ENCODE measurements at places on chromosomes 6 and 20.
A peak's percentile ranks its signal among the peaks of the same experiment; 100 is the strongest.

DNA sequence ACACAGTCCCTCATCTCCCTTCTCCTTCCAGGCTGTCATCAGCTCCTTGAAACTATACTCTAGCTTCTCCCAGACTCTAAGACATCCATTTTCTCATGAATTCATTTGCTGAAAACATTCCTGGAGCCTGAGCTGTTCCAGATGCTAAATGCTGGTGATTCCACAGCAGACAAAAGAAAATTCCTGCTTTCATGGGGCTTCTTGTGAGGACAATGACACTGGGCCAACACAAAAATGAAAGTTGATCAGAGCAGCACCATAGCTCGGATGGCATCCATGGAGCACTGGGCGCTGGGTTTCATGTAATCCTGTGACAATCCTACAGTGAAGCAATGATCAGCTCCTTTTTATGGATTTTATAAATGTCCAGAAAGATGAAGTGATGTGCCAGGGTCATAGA, 47.4 kb upstream of the STX16 start:
- no peak for DNase-seq

- no peak for DNase-seq
Measured at GRCh38 chr20:55935448-55936208, 69.7 kb downstream of the CBLN4 start.

- DNase-seq: no peak
Measured at GRCh38 chr20:44701118-44701857, 13.9 kb upstream of the CCN5 start.

DNA sequence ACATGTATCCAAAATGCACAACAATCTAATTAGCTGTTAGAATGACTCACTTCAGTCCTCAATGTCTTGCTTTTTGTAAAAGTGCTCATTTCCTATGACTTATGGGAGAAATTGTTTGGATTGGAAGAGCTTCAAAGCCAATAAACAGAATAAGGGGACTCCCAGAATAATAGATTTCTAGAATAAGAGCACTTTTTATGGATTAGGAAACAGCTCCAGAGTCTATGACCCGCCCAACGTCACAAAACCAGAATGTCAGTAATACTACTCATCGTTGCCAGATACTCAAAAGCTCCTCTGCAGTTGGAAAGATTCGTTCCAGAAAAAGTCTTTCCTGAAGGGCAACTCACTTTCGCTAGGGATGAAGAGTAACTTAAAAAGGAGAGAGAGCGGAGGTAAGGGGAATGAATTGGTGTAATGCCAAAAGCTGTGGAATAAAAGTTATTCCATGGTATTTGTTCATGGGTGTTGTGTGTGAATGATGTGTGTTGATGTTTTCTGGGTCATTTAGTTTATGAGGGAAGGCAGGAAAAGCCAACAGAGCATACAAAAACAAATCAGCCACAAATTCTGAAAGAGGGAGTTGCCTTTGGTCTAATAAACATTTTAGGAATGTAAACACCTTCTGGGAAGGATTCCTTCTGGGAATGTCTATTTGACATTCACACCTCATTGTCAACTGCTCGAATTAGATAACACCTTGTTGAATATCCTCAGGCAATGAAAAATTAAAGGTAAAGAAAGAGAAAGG, 64.6 kb downstream of the SYNE1 start:
- DNase-seq: no peak

DNA sequence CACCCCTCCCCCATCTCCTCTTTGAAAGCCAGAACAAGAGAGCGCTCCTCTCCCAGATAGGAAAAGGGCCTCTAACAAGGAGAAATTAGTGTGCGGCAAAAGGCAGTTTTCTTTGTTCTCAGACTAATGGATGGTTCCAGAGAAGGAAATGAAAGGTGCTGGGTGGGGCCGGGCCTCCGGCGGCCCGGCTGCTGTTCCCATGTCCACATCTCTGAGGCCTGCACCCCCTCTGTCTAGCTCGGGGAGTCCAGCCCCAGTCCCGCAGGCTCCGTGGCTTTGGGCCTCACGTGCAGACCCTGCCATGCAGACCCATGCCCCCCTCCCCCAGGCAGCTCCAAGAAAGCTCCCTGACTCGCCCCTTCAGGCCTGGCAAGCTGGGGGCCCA, 35.8 kb upstream of the MRGBP start:
- DNase-seq: no peak

DNA sequence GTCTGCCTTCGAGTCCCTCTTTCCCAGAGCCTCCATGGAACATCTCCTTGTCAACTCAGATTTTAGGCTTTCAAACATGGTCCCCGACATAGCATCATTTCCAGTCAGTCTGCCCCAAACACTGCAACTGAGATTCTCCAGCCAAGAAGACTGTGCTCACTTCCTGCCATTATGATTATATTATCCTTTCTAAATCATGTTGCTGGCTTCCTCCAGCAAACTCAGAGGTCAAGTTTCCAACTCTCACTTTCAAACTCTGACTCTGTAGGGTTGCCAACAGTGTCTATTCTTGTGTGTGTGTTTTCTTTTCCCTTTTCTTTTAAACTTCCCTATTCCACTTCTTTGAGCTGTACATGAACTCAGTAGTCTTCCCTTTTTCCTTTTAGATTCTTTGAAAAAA, 61.2 kb upstream of the TRAF3IP2 start:
- DNase-seq: no peak

- DNase-seq: no peak
Measured at GRCh38 chr6:99641270-99641669, 34.6 kb downstream of the PRDM13 start.

GRCh38 chr20:20521736-20522135, 153.8 kb downstream of the INSM1 start:
- DNase-seq: no peak

DNA sequence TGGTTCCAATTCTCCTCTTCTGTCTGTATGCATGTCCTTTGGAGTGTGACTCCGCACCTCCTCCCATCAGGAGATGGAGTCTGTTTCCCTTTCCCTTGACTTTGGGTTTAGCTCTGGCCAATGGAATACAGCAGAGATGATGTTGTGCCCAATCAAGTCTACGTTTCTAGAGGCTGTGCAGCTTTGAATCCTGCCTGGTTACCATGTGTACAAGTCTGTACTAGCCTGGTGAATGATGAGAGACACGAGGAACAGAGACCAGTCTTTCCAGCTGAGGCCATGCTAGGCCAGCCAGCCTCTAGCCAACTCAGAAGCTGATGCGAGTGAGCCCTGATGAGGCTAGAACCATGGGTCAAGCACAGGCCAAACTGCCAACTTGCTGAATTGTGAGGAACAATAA, 83.2 kb downstream of the LAMP5 start:
- no peak for DNase-seq

GRCh38 chr6:166987930-166988329, 11.3 kb upstream of the CEP43 start:
- no peak for DNase-seq

DNA sequence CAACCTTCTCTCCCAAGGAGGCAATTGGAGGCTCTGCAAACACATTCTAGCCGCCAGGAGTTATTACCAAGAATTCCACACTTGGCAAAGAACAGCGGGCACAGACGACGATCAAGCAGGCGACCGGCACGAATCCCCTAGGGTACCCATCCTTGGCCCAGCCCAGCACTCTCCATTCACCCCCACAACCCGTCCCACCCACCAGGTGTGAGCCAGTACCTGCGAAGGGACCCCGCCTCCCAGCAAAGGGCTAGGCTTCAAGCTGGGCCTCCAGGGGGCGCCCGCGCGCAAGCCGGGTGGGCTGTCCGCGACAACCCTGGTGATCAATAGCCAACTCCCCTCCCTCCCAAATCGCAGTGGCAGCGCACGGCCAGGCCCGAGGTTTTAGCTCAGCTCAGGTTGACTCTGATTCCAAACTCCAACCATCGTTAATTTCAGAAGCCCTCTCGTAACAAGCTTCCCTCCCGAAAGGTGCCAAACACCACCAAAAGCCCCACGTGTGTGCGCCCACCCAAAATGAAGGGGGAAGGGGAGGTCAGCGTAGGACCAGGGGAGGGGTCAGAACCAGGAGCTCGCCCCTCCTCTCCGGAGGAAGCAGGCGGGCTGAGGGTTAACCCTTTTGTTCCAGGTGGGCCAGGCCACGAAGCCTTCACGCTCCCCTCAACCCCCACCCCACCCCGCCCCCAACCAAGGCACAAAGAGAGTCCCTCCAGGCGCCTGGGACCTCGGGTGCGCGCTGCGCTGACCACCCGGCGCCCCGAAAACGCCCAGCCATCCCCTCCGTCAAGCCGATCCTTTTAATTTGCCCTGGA, 2.1 kb downstream of the SALL4 start:
- peak; percentile 90 for DNase-seq

DNA sequence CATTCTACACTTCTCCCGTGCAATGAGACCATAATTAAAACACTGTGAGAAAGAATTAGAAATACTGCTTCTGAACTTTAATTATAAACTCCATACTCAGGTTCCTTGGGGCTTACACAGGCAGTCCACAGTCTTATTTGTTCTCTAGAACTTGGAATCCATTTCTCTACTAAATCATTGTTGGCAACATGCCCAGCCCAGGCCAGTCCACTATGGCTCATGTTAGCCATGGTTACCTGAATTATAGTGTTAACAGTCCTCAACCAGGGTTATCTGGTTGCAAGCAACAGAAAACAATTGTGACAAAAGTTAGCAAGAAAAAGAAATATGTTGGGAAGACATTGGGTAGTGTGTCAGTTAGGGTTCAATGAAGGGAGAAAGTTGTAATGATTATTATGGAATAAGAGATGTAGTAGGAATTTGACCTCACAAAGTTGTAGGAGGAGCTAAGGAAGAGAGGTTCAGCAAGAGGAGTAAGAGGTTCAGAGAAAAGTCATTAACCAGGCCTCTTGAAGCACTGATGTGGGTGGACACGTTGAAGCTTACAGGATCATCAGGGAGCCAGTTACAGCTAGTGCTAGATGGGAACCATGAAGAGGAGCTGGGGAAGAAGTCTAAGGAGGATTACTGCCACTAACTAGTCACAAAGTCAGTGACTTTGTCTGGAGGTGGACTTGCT, 352.5 kb upstream of the PRND start:
- DNase-seq: no peak

GRCh38 chr20:25368526-25368925, 22.1 kb downstream of the ABHD12 start:
- DNase-seq: no peak

DNA sequence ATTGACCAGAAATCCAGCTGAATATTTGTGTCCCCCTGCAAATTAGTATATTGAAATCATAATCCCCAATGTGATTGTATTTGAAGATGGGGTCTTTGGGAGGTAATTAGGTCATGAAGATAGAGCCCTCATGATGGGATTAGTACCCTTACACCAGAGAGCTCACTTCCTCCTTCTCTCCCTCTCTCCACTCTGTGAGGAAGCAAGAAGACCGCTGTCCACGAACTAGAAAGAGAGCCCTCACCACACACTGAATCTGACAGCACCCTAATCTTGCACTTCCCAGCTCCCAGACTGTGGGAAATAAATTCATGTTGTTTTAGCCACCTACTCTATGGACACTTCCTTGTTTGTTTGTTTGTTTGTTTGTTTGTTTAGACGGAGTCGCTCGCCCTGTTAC, 11.9 kb upstream of the PLAGL1 start:
- DNase-seq: no peak

- no peak for DNase-seq
Measured at GRCh38 chr6:149888659-149889058, 9.3 kb downstream of the RAET1E start.

Data from hepatocyte (in vitro differentiated cells).